ENCODE measurements at places on chromosomes 11 and 22. TPM values are rescaled to one million over a fixed set of nuclear protein-coding genes. Genes with fewer than 3 reads are reported as not detected.

OR51G2 gene
- not detected for total RNA-seq

GRCh38 chr11:73650400-73650799, 4.0 kb downstream of the PLEKHB1 start:
- ATAC-seq = no peak

DNA sequence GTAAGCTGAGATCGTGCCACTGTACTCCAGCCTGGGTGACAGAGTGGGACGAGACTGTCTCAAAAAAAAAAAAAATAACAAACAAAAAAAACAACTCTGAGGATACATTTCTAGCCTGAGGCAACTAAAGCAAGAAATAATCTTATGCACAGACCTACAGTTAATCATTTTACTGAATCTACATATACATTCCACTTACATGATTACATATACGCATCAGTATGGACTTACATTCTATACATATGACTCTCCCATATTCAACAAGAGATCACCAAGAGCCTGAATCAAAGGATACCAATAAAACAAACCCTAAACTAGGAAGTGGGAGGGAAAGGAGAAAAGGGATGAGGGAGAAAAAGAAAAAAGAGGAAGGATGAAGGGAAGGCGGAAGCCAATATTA, 1.1 kb downstream of the ALG8 start:
- no peak for ATAC-seq

DNA sequence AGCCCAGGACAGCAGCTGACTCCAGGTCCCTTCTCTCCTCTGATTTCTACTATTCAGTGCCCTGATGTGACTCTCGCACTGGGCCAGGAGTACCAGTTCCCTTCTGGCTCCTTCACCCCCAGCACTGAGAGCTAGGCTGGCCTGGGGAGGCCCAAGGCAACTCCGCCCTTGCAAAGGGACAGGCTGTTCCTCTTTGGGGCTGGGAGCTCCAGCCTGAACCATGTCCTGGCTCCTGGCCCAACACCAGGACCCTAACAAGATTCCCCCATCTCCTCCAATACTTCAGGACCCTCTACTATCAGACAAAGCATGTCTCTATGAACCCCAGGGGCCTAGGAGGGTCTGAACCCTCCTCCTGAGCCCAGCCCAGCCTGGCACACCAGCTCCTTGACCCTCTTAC, 12.5 kb downstream of the CREB3L1 start:
- no peak for ATAC-seq

DNA sequence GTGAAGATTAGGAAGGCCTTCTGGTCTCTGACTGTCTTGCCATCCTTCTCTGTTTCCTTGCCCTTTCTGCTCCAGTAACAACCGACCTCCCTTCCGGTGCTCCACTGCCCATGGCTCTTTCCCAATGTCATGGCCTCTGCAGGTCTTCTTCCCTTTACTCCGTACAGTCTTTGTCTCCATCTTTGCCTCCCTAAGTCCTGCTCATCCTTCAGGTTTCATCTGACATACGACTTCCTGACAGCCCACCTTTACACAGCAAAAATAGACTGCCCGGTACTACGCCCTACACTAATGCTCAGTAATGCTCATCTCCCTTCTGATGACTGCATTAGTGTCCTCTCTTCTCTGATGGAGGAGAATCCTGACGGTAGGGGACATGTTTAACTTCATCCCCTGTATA, 63.9 kb downstream of the FBXO7 start:
- ATAC-seq = no peak

DNA sequence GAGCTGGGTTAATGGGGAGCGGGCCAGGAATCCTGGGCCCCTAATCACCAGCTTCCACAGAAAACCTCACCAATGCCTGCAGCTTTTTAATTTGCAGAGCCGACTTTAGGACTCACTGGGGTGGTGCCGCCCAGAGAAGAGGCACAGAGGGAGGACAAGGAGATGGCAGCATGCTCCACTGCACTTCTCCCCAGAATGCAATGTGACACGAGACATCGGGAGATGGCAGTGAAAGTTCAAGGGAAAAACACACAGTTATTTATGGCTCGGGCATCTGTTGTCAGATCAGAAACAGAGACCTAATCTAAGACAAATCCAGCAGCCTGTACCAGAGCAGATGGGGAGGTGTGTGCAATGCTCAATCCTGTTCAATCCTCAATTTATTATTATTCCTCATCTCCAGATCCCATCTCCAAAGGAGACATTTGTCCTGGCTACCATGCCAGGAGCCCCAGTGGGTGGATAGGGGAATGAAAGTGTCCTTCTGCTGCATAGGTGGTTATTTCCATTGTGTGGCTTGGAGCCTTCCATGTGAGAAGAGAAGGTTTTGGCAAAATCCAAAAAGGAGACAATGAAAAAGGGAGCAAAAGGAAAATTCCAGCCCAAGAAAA, 250.0 kb downstream of the NXPE2 start:
- no peak for ATAC-seq
